ENCODE measurements at places on chromosomes 5 and 9. TPM values are rescaled to one million over a fixed set of nuclear protein-coding genes. Genes with fewer than 3 reads are reported as not detected.

- DNase-seq: no peak
Observed at GRCh38 chr5:151251001-151251551, 1.9 kb upstream of the GM2A start.

GRCh38 chr5:18772475-18772874 lies 1138.2 kb downstream of the TAF11L14 start:
- peak; percentile 4 for DNase-seq

GRCh38 chr9:91240596-91241165 lies 121.0 kb downstream of the AUH start:
- no peak for DNase-seq

GRCh38 chr9:121508415-121508814 lies 8.8 kb upstream of the GGTA1 start:
- DNase-seq: no peak

DNA sequence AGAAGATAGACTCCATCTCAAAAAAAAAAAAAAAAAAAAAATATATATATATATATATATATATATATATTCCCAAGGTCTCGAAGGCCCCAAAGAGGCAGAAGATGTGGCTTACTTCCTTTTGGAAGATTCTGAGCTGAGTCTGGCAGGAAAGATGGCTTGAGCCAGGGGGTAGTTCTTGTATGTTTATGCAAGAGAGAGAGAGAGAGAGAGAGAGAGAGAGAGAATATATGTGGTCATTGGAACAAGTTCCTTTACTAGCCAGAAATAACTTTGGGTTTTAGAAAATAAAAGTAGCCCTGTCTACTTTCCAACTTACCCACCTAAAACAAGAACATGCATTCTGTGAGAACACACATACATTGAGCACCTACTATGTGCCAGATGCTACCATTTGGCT lies 17.6 kb downstream of the NCS1 start:
- DNase-seq: no peak

GRCh38 chr9:37927132-37927531 lies 23.2 kb upstream of the SLC25A51 start:
- no peak for DNase-seq

- DNase-seq: no peak
Observed at GRCh38 chr5:73215531-73215890, 42.5 kb downstream of the TMEM174 start.

- no peak for DNase-seq
Observed at GRCh38 chr5:109614301-109614700, 75.4 kb upstream of the MAN2A1 start.

DNA sequence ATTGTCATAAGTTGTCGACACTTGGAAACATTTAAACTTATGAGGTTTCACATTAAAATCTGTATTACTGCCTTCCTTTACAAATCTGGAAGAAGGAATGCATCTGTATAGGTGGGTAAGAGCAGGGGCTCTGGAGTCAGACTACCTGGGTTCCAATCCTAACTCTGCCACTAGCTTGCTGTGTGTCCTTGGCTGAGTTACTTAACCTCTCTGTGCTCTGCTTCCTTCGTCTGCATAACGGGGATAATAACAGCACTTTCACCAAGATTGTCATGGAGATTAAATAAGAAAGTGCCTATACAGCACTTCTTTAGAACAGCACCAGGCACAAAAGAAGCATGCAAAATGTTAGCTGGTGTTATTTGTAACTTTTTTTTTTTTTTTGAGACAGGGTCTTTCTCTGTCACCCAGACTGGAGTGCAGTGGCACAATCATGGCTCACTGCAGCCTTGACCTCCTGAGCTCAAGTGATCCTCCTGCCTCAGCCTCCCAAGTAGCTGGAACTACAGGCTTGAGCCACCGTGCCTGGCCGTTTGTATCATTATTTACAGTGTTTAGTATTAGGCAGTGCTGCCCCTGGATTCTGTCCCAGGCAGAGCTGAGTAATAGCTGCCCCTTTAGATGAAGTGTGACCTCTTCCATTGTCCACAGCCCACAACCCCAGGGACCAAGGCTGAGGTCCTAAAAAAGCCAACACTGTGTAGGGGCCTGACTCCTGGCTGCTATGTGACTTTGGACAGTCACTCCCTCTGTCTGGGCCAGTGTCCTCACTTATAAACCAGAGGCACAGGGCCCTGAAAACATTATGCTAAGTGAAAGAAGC lies 25.4 kb upstream of the TTLL11 start:
- DNase-seq: no peak

DNA sequence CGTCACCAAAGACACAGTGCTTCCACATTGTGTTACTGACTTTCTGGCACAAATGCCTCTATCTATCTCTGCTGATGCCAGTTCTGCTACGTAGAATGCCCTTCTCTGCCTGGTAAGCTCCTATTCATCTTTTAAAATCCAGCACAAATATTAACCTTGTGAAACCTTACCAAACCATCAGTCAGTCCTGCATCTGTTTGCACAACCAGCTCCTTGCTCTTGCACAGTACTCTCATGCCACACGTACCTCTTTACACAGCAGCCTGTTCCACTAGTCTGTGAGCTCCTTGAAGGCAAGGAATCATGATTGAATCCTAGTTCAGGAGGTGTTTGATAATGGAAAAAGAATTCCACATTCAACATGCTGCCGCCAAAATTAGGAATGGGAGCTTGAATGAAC lies 56.3 kb downstream of the TEX10 start:
- DNase-seq: no peak

DNA sequence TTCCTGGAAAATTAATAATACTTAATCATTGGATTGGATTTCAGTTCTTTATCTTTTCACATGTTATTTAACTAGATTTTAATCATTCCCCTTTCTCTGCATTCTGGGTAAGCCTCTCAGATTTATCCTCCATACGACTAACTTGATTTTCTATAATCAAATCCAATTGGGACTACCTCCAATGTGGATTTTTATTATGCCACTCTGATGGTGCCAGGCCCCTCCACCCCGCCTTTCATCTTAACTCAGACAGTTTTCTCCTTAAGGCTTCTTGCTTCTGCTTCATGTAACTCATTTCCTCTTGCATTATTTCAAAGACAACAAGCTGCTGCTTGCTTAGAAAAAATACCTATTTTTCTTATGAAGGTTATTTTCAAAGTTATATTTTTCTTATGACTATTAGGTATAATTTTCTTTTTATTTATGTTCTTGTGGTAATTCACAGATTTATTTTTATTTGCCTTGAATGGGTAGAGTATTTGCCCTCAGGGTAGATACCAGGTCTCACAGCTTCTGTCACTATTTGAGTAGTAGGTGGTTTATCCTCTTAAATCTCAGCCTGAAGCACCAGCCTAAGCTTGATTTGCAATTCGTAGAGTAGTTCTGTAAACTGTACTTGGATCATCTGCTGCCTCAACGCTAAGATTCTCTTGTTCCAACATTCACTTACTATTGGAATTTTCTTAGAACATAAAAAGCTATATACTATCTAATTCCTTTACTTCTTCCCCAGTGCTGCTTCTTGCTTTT lies 659.0 kb upstream of the ARRDC3 start:
- DNase-seq: no peak

- no peak for DNase-seq
Observed at GRCh38 chr9:15786616-15787015, 233.8 kb downstream of the CCDC171 start.

DNA sequence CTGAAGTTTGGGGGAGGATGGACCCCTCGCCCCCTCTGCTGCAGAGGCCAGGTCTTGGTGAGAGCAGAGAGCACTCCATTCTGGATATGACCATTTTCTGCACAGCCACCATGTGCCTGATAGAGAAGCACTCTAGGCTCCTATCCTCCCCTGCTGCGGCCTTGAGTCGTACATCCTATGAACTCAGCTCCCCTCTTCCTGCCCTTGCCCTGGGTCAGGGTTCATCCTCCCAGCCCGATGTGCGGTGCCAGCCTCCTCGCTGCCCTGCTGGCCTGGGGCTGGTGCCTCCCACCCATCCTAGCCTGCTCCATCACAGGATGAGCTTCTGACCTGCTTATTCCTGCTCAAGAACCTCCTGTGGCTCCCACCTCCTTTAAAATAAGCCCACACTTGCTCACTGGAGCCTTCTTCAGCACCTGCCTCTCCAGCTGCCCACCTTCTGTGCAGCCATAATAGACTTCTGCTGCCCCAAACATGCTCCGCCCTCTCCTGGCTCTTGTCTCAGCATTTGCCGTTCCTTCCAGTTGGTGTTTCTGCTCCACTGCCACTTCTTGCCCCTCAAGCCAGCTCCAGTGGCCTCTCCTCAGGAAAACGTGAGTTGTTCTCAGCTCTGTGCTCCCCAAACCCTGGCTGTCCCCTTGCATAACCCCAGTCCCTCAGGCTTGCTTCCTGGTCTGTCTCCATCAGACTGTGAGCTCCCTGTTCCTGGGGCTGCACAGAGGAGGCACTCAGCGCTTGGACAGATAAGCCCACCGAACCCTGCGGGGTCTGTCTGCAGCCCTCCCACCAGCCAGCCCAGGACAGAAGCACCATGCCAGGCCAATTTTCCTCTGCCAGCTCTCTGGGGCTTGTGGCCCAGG lies 22.3 kb upstream of the TTLL11 start:
- no peak for DNase-seq

- no peak for DNase-seq
Observed at GRCh38 chr5:67901814-67902496, 313.6 kb upstream of the PIK3R1 start.

DNA sequence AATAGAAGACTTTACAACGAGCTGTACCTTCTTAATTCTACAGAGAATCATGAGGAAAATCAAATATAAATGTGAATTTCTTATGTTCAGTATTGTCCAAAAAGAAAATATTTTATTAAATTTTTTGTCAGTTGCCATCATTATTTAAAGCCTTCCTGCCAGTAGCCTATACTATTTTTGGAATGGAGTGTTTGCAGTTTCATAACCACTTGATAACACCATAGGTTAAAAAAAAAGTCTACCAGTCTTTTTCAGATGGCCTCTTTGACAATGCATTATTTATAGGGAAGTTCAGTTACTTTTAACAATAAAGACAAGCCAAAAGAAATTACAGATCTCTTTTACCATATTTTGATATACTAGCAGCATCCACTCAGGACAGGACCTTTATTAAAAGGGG lies 80.3 kb upstream of the CCDC152 start:
- no peak for DNase-seq

DNA sequence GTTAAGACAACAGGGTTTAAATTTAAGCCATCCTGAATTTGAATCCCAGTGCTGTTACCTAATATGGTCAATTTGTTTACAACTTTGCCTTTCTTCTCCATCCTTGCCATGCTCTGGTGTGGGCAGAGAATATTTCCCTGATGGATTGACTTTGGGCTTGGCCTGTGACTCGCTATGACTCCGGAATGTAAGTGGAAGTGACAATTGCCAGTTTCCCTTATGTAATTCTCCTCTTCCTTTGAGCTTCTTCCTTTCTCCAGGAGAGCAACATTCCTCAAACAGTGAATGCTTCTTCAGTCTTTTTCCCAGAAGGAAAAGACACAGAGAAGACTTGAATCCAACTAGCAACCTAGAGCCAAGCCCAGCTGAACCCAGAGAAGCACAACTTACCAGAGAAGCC lies 159.1 kb downstream of the LURAP1L start:
- no peak for DNase-seq

GRCh38 chr9:107613321-107613720 lies 123.8 kb upstream of the KLF4 start:
- no peak for DNase-seq

CDX1 gene
- not detected for polyA plus RNA-seq

TJP2 gene
- 15.6 TPM for polyA plus RNA-seq

EIF4E1B gene
- not detected for polyA plus RNA-seq

ZNF79 gene
- polyA plus RNA-seq: 3.8 TPM

DDX4 gene
- polyA plus RNA-seq: not detected

NCBP1 gene
- 29.0 TPM for polyA plus RNA-seq

Data from muscle of arm (tissue), 14 donors.